Mesothelial cell of epicardium (in vitro differentiated cells): ENCODE measurements at places on chromosomes 7 and 10. TPM values are rescaled to one million over a fixed set of nuclear protein-coding genes. Genes with fewer than 3 reads are reported as not detected.

DNA sequence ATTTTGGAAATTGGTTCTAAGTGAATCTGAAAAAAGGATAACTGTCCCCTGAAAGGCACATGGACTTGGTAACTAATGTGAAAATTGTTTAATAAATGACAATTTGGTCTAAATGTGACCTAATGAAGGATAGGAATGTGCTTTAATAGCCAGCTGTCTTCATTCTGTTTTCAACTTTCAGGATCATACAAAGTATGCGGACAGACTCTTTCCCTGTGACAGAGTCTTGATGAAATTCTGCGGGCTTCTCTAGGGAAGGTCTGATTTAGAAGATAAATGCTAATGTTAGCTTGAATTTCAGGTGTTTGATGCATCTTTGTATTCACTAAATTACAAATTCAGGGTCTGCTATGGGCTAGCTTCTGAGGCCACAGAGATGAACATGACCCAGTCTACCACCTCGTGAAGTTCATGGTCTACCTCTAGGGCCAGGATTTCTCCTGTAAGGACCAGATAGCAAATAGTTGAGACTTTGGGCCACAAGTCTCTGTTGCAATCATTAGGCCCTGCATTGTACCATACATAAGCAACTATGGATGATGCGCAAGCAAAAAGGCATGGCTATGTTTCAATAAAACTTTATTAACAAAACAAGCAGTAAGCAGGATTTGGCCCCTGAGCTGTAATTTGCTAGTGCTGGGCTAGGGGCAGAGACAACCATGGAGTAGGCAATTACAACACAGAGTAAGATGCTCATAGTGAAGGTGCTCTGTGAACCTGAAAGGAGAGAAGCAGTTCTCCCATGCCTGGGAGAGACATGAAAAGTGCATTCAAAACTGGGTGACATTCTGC is 368.6 kb downstream of the INHBA start:
- no peak overlapping the region for H3K27ac ChIP-seq
- H3K36me3 ChIP-seq: no peaks in the 10 kb centered on the region
- H3K27me3 ChIP-seq: no peaks in the 10 kb centered on the region
- H3K4me1 ChIP-seq: peaks cover 26% of the 10 kb centered on the region

GRCh38 chr7:128167042-128167701 is 73.9 kb upstream of the LEP start:
- H3K27ac ChIP-seq: no peak overlapping the region
- no peaks in the 10 kb centered on the region for H3K36me3 ChIP-seq
- DNase-seq: no peak

DNA sequence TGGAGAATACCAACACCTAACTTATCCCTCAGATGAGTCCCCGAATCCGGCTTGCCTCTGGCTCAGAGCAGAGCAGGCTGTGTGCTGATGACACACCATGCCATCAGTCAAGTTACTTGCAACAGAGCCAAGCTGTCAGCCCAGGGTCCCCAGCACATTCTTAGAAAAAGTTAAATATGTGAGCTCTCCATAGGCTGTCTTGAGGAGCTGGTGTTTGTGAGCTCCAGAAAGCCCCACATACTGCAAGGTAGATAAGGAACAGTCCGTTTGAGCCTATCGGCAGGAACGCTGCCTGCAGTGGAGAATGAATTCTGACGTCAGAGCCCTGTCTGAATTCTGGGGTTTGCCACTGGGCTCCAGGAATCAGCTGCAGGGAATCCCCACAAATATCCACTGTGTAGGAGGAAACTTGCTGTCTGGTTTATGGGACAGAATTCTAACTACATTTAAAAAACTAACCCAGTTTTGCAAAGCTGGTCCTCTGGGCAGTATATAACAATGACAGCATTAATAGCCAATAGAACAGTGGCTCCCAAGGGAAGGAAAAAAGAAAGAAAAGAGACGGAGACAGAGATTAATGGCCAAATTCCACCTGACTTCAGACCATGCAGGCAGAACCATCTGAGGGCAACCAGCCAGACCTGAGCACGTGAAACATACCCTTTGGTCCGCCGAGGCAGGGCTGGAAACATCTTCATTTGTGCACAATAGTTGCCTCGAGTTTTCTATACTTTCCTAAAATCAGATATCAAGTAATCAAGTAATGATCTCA is 3.6 kb downstream of the SFXN4 start:
- peaks cover 24% of the 10 kb centered on the region for H3K4me1 ChIP-seq
- no peaks in the 10 kb centered on the region for H3K27me3 ChIP-seq
- peak overlapping the region; percentile 26 for H3K4me3 ChIP-seq
- peaks cover 10% of the 10 kb centered on the region for H3K36me3 ChIP-seq
- H3K27ac ChIP-seq: peak overlapping the region; percentile 94

The GBX1 gene
- total RNA-seq: 0.20 TPM in 1 of 3 replicates, not detected in the others

DNA sequence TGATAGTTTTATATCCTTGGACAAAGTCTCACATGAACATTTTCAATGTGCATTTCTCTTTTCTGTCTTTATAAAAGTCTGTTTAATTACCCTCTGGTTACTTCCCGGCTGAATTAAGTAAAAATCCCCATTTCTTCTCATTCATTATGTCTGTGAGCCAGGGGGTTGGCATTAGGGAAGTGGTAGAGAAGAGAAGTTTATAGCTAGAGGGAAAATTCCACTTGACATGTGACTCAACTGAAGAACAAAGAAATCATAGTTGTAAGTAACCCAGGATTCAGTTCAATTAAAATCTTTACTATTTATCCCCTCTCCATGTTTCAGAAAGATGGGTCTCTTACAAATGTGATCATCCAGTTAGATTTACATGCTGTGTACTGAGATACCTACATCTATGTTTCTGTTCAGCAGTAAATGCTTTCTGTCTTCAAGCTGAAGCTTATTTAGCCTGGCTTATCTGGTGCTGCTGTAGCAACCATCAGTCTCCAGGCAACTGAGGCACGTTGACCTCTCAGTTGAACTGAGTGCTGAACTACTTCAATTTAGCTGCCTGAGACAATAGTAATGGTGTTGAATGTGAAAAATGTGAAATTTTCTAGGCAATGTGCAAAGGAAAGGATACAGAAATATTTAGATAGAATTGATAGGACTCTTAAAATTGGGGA is 181.6 kb downstream of the MLLT10 start:
- peak overlapping the region; percentile 90 for H3K27ac ChIP-seq
- DNase-seq: no peak
- peaks cover 51% of the 10 kb centered on the region for H3K4me1 ChIP-seq
- no peak overlapping the region for H3K4me3 ChIP-seq
- no peaks in the 10 kb centered on the region for H3K27me3 ChIP-seq

The PRKAR2B gene
- total RNA-seq: 7.8 to 8.3 TPM (median 7.8 TPM) in 3 replicates

The SPACDR gene
- 2.0 to 3.6 TPM (median 3.3 TPM) in 3 replicates for total RNA-seq

GRCh38 chr7:122315507-122316466 is 11.2 kb upstream of the FEZF1 start:
- peaks cover 96% of the 10 kb centered on the region for H3K27me3 ChIP-seq
- peaks cover 6% of the 10 kb centered on the region for H3K4me1 ChIP-seq
- H3K4me3 ChIP-seq: no peak overlapping the region

DNA sequence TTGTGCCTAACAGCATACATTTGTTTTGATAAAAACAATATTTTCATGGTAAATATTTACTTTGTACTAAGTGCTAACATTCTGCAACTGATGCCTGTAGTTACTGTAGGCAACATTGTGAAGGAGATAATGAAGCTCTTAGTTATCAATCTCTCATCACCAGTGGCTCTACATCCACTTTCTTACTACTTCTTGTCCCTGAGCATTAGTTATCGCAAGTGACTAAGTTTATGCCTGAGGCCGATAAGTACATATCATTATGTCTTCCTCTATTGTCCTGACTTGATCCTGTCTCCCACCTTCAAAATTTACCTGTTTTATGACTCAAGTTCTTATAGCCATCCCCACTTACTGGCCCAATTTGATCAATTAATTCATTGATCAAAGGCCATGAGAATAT is 63.6 kb downstream of the MACC1 start:
- H3K27me3 ChIP-seq: no peaks in the 10 kb centered on the region
- peaks cover 23% of the 10 kb centered on the region for H3K4me1 ChIP-seq
- H3K36me3 ChIP-seq: peaks cover 4% of the 10 kb centered on the region
- no peak overlapping the region for H3K27ac ChIP-seq
- no peak for DNase-seq

DNA sequence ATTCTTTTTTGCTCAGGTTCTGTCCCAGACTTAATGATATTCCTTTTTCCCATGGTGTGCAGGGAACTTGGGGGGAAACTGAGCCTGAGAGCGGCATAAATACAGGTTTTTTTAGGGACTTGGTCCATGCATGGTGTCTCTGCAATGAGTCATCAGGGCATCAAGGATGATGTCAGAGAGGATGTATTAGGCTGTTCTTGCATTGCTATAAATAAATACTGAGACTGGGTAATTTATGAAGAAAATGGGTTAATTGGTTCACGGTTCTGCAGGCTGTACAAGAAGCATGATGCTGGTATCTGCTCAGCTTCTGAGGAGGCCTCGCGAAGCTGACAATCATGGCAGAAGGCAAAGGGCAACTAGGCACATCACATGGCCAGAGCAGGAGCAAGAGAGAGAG is 185.4 kb downstream of the RAB11FIP2 start:
- no peak overlapping the region for H3K27ac ChIP-seq
- no peak for DNase-seq
- peaks cover 48% of the 10 kb centered on the region for H3K27me3 ChIP-seq
- no peaks in the 10 kb centered on the region for H3K36me3 ChIP-seq

The TEX47 gene
- not detected in 3 replicates for total RNA-seq

- H3K36me3 ChIP-seq: peaks cover 13% of the 10 kb centered on the region
- peaks cover 11% of the 10 kb centered on the region for H3K4me1 ChIP-seq
- no peak for DNase-seq
Observed at GRCh38 chr7:116261904-116262303, 51.6 kb downstream of the TES start.

DNA sequence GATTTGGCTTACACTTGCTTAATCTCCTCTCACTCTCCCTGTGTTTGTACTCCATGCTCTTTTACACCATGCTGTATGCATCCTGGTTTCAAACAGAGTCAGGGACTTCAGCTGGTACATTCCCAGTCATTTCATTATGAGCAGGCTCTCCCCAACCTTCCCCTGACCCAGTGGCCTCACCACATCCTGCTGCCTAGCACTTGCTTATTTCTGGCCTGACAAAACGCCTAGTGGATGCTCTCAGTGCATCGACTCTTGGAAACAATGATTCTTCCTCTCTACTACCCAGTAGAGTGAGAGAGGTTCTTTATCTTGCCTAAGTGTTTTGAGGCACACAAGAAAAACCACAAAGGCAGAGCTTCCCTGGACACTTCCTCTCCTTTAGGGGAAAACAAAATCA is 63.4 kb downstream of the CAV1 start:
- H3K4me3 ChIP-seq: no peak overlapping the region
- DNase-seq: no peak
- no peaks in the 10 kb centered on the region for H3K27me3 ChIP-seq
- peaks cover 25% of the 10 kb centered on the region for H3K4me1 ChIP-seq

The NPY gene
- total RNA-seq: not detected in 3 replicates

- H3K4me3 ChIP-seq: no peak overlapping the region
- H3K27ac ChIP-seq: no peak overlapping the region
- no peaks in the 10 kb centered on the region for H3K36me3 ChIP-seq
Observed at GRCh38 chr10:16562891-16563290, 41.2 kb upstream of the C1QL3 start.

The ENKUR gene
- 0.25 to 0.36 TPM (median 0.27 TPM) in 3 replicates for total RNA-seq

DNA sequence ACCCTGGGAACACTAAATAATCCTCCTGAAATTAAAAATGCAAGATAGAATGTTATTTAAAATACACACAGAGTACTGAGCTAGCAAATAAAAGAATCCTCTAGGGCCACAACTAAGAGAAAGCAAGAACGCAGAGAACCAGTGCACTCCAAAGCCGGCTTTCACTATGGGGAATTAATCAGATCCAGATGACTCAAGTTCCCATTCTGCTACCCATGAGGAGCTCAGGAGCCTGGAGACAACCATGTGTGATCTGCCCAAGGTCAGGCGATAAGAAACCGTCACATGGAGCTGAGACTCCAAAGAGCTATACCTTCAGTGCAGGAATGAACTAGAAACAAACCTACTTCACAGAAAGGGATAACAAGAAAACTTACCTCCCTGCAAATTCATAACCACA is 19.5 kb upstream of the CYREN start:
- no peak overlapping the region for H3K27ac ChIP-seq
- DNase-seq: no peak
- H3K4me1 ChIP-seq: peaks cover 11% of the 10 kb centered on the region
- no peaks in the 10 kb centered on the region for H3K27me3 ChIP-seq
- peaks cover 54% of the 10 kb centered on the region for H3K36me3 ChIP-seq

The H2BK1 gene
- total RNA-seq: not detected in 3 replicates

The OR6B1 gene
- not detected in 3 replicates for total RNA-seq

DNA sequence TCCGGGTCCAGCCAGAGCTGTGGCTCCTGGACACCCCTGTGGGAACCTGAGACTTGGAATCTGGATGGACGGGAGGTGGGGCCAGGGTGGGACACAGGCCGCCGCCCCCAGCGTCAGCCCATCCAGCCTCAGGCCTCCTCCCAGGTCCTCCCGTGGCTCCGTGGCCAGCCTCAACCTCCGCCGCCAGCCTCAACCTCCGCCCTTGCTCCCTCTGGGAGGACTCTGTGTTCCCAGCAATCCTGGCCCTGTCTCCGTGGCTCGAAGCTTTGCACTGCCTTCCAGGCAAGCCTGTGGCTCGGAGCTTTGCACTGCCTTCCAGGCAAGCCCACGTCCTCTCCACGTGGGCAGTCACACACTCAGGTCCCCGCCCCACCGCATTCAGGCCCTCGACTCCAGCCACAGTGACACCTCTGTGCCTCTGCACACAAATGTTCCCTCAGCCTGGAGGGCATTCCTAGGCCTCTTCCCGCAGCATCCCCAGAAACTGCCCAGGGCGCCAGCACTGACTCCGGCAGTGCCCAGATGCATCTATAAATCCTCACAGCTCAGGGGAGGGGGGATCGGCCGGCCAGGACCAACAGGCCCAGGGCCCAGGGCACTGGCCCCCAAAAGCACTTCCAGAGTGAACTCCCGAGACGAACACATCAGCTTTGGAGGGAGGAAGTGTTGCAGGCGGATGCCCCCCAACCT is 44.7 kb upstream of the PDGFA start:
- H3K4me1 ChIP-seq: peaks cover 10% of the 10 kb centered on the region
- no peak for DNase-seq
- no peak overlapping the region for H3K27ac ChIP-seq
- H3K36me3 ChIP-seq: peaks cover 4% of the 10 kb centered on the region
- H3K27me3 ChIP-seq: no peaks in the 10 kb centered on the region
- H3K4me3 ChIP-seq: no peak overlapping the region

- no peak overlapping the region for H3K4me3 ChIP-seq
- H3K27ac ChIP-seq: no peak overlapping the region
- H3K27me3 ChIP-seq: no peaks in the 10 kb centered on the region
- no peak for DNase-seq
- H3K36me3 ChIP-seq: peaks cover 44% of the 10 kb centered on the region
Observed at GRCh38 chr7:64555046-64555445, 7.8 kb downstream of the ZNF680 start.
